ENCODE measurements at places on chromosomes 11 and 22.

DNA sequence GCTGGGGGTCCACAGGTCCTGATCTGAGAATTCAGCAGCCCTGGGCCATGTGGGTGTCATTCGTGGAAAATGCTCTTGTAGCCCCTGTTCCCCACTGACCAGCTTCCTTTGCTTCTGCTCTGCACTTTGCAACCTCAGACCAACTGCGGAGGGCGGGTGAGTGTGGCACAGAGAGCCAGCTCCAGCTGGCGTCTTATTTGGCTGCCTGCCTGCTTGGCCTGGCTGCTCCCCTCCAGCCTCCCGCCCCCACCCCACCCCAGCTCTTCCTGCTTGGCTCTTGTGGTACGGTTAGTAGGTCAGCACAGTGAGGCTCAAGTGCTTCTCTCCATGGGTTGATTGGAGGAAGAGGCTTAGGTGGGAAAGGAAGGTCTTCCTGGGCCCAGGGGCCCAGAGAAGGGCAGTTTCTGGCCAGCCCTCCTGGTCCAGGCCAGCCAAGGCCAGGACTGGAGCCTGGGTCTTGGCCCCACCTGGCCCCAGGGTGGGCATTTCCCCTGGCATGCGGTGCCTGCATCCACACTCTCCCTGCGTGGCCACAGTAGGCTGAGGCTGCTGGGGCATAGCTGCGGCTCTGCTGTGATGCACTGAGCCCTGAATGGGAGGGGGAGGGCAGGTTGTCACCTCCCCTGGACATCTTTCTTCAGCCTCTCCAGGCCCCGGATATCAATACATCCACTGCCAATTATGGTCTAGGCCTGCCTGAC, 26.5 kb downstream of the MYO7A start:
- DNase-seq, result no peak

DNA sequence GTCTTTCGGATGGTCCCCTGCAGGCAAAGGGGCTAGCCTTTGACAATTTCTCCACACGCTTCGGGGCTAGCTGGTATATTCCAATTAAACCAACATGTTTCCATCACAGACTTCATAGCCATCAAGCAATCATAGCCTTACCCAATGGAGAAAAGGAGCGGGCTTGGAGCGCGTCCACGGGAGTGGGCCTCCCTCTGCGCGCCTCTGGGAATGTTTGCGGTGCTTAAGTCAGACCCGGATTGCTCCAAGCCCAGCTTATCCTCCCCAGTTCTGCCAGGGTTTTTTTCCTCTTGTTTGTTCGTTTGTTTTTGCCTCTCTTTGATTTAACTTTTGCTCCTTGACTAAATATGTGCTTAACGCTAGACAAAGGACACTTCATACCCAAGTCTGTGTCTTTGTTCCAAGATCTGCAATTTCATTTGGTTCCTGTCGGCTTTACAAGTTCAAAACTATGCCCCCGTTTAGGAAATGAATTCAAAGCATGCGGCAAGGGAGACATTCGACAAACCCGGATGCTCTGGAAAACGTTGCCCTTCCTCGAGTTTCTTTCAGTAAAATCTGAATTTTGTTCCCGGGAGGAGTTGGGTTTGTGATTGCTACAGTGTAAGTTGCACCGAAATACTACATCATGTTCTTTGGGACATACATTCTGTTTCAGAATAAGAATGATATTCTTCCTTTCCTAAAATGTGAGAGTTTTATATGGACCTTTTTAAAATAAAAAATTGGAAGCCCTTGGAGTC, 1.0 kb upstream of the GLB1L2 start:
- no peak for DNase-seq

GRCh38 chr11:10518891-10519290, 22.1 kb downstream of the RNF141 start:
- no peak for DNase-seq

DNA sequence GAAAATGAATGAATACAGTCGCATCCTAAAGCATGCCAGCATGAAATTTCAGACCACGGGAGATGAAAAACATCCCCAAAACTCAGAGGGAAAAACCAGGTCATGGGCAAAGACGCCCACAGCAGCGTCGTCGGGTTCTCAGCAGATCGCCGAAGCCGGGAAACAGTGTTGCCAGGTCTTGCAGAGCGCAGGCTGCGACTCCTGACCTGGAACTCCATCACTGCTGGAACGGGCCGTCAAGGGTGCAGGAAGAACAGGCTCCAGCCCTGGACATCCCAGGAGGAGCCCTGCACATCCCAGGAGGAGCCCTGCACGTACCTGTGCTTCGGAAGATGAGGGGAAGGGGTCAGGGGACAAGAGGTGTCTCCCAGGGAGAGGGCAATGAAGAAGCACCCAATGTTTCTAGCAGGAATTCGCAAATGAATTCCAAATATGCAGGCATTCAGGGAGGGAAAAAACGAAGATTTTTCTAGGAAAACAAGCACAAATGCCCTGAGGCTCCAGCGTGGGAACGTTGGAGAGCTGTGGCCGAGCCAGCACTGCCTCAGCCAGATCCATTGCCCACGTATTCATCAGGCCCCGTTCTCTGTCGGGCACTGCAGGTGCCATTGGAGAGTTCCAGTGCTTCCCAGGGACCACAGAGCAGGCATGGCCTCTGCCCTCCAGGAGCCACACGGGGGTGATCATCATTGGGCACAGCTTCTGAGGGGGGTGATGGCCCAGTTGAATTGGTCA, 1110.4 kb downstream of the BRD1 start:
- no peak for DNase-seq

GRCh38 chr11:12657981-12658380, 16.2 kb upstream of the TEAD1 start:
- no peak for DNase-seq

- no peak for DNase-seq
Observed at GRCh38 chr11:121581607-121582006, 128.8 kb upstream of the SORL1-AS1 start.

DNA sequence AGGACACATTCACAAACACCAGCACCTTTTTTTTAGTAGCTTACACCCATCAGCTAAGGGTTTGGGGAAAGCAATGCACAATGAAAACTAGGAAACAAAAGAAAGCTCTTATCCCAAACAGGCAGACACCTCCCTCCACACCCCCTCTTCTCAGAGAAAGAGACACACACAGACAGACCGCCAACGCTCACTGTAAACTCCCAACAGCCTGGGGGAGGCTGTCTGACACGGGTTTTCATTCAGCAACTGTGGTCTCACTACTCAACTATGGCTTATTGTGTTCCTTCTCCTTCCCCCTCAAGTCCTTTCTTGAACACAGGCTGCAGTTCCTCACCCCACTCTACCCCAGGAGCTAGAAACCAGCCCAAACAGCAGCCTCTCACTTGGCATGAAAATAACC, 123.4 kb downstream of the C11orf58 start:
- no peak for DNase-seq

DNA sequence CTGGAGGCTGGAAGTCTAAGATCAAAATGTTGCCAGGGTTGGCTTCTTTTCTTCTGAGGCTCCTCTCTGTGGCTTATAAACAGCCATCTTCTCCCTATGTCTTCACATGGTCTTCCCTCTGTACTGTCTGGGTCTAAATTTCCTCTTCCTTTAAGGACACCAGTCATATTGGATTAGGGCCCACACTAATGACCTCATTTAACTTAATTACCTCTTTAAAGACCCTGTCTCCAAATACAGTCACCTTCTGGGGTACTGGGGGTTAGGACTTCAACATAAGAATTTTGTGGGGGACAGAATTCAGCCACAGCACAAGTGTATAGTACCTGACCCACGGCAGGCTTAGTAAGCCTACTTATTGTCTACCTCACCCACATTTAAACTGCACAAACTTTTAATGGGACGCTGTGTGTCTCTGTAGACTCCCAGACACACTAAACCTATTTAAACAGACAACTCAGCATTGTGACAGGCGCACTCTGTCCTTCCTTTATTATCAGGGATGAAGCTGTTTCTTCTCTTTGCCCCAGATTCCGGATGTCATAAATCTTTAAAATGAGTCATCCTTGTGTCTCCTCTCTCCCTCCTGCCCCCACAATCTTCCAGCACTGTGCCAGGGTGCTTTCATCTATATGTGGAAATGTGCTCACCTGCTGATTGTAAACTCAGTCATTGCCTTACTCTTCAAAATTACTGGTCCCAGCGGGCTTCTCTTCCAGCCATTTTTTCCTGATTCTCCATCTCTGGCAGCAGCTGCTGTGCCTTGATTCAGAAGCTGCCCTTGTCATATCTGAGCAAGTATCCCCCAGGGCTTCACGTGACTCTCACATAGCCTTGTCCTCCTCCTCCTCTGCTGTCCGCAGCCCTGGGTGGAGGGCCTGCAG, 5.4 kb upstream of the MAPK8IP1 start:
- peak; percentile 43 for DNase-seq

- DNase-seq, result no peak
Observed at GRCh38 chr11:23723861-23724260, 773.0 kb upstream of the LUZP2 start.

DNA sequence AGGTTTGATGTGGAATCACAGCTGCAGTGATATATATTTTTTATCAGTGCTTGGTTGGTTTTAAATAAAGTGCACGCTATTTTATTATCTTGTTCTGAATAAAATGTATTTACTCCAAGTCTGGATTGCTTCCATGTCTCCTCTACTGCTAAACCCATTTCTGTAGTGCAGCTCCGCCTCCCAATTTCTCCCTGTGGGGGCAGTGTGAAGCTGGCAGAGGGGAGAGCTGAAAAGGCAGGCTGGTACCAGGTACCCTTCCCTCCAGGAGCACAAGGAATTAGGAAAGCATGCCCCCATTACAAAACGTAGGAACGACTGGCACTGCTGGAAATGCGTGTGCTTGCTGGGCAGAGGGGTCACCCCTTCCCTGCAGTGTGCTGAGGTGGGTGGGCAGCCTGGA, 934 bp upstream of the TMEM132A start:
- no peak for DNase-seq

DNA sequence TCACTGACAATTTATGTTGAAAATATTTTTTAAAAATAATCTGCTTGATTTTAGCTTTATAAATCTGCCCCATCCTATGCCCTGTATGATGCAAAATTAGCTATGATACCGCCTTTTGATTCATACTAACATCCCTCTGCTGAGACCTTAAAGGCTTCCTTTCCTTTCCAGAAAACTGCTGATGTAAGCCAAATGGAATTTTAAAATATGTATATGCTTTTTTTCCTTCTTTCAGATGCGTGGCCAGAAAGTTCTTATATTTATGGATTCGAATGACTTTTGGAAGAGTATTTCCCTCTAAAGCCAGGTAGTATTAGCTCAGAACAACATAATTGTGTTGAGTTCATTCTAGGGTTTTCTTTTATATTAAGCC, 34.5 kb downstream of the SFI1 start:
- DNase-seq, result no peak

DNA sequence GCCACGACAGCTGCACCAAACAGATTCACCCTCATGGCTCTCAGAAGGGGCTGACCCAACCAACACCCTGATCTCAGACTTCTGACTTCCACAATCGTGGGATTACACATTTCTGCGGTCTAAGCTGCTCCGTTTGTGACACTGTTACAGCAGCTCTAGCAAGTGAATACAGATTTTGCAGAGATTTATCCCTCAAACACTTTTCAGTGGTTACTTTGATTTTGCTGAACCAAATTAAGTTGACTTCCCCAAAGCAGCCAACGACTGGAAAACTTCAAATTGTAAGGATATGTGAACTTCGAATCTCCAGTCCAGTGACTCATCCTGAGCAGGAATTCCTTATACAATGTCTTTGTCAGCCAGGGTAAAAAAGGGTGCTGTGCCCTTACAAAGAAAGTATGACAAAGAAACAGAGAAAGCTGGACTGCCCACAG, 14.8 kb upstream of the INCENP start:
- DNase-seq, result no peak

GRCh38 chr11:102192349-102193066, 82.3 kb downstream of the YAP1 start:
- no peak for DNase-seq

GRCh38 chr11:13487661-13488030, 8.2 kb downstream of the PTH start:
- DNase-seq, result no peak

DNA sequence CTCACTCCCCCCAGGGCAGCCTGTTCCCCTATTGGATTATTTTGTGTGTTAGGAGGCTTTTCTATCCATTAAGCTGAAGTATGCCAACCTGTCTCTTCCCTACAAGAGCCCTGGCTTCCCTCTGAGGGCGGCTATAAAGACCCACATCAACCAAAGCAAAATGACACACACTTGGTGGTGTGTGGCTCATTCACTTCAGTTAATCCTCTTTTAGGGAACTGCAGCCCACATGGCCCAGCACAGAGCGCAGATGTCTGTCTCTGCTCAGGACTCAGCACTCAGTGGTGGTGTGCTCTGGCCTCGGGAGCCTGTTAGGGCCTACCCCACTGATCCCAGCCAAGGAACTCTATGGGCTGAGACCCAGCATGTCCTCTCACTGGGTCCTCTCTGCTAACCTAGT, 32.2 kb upstream of the LRRC10B start:
- DNase-seq, result no peak

- DNase-seq, result no peak
Observed at GRCh38 chr22:32475468-32476010, 928 bp downstream of the FBXO7 start.

GRCh38 chr11:64015510-64015909, 20.2 kb upstream of the FLRT1 start:
- DNase-seq, result no peak

GRCh38 chr22:20456064-20456721, 18.6 kb upstream of the SCARF2 start:
- peak; percentile 85 for DNase-seq

DNA sequence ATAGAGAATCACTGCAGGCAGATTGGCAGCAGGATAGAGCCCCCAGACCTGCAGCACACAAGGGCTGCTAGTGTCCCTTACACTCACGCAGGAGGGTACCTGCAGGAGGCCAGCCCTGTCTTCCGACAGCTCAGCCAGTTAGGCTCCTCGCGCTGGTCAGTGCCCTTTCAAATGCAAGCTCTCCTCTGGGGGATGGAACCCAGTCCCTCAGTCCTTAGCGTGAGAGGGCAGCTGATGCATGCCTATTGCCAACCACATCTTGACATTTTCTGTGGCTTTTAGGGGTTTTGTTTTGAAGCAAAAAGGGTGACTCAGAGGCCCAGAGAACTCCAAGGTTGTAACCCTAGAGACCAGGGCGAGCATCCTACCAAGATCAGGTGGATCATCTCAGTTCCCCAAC, 40.0 kb downstream of the WNT11 start:
- no peak for DNase-seq

- DNase-seq, result no peak
Observed at GRCh38 chr11:30579415-30580175, 6.6 kb downstream of the MPPED2 start.

DNA sequence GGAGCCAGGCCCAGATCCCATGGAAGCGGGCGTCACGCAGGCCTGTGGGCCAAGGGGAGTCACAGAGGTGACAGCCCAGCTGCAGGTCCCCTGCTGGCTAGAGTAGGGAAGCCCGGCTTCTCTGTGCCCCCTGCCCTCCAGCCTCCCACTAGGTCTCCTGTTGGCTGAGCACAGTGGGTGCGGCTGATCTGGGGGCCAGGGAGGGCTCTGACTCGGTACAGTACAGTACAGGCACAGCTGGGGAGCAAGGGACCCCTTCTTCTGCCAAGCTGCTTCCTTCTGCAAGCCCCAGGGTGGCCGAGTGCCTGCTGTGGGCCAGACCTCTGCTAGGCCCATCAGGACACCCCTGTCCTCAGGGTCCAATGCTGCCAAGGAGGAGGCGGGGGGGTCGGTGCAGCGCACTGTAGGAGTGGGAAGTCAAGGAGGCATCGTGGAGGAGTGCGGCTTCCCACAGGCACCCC, 10.1 kb downstream of the SUSD2 start:
- no peak for DNase-seq

Data from glutamatergic neuron (in vitro differentiated cells).